ENCODE measurements at places on chromosomes 2 and 18.

GRCh38 chr2:39666491-39667101 lies 879 bp downstream of the TMEM178A start:
- DNase-seq: no peak

DNA sequence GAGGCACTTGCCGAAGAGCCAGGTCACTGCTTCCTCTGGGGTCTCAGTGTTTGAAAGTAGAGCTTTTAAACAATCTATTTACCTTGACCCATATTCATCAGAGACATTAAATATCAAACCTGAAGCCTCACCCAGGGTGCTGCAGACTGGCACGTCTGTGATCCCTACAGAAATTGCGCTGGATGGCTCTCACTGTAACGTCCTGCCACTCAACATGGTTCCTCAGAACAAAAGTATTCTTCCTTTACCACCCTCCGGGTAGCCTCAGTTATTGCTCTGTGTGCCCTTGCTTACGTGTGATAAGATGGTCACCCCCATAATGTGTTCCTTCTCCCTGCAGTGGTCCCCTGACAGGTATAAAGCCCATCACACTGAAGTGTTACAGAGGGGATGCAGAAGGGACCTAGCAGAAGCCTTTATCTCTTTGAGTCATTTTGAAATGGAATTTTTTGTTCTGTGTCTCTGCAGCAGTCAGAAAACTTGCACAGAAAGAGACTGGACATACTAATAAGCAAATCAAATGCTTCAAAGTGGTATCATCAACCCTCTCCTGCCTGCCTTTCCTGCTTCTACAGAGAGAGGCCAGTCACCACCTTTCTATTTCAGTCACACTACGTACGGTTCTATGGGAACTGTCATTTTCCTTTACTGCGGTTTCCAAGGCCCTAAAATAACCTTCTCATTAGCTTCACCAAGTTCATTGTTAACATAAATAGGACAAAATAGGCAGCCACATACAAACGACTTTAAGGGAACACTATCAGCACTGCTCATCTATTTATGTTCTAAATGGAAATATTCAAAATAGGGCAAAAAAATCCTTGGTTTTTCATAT lies 86.8 kb downstream of the METTL8 start:
- DNase-seq: peak; percentile 42

- DNase-seq: no peak
Observed at GRCh38 chr2:191610756-191611155, 67.2 kb upstream of the NABP1 start.

GRCh38 chr2:218081063-218081462 lies 12.0 kb downstream of the RUFY4 start:
- no peak for DNase-seq

- no peak for DNase-seq
Observed at GRCh38 chr2:7555260-7555659, 638.0 kb downstream of the RNF144A start.

DNA sequence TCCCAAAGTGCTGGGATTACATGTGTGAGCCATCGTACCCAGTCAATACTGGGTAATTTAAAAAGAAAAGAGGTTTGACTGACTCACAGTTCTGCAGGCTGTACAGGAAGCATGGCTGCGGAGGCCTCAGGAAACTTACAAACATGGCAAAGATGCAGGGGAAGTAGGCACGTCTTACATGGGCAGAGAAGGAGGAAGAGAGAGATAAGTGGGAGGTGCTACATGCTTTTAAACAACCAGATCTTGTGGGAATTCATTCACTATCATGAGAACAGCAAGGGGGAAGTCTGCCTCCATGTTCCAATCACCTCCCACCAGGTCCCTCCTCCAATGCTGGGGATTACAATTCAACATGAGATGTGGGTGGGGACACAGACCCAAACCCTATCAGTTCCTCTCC lies 192.5 kb downstream of the ATAD2B start:
- DNase-seq: no peak

DNA sequence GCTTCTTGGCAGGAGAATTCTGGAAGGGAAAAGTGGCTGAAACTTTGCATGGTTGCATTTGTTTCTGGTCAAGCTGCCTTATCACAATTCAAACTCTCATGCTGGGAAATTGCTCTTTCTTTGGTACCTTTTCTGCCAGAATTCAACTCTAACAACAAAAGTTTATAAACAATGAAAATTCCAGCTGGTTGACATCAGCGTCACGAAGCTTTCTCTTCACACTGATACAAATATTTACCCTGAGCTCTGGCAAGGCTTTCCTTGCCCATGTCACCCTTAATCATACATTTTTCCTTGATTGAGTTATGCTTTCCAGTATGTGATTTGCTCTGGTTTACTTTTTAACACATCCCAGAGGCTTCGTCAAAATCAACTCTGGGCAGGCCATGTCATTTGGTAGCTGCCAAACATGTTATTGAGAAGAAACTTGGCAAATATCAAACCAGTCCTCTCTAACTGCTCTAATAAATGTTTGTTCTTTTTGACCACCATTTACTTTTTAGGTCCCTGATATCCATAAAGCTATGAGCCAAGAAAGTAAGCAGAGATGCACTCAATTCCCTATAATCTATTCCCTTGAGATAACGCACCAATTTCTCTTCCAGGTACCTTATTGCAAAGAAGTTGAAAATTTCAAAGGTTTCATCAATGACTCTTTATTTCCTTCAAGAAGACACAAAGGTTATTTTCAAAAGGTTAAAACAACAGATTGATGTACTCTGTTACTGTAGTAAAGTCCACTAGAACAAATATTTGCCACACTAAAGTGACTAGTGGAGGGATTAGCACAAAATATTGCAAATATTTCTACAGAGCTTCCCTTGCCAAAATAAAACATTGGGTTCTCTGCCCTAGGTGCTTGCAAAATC lies 1241.1 kb upstream of the ZEB2 start:
- DNase-seq: no peak

DNA sequence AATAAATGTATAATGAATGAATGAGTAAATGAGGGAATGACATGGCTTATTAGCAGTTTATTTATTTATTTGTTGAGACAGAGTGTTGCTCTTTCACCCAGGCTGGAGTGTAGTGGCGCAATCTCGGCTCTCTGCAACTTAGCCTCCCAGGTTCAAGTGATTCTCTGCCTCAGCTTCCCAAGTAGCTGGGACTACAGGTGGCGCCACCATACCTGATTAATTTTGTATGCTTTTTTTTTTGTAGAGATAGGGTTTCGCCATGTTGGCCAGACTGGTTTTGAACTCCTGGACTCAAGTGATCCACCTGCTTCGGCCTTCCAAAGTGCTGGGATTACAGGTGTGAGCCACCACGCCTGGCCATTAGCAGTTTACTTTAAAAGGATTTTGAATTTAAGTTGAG lies 100.3 kb upstream of the CAVIN2 start:
- no peak for DNase-seq

GRCh38 chr18:49612515-49613033 lies 50.7 kb downstream of the LIPG start:
- peak; percentile 9 for DNase-seq

DNA sequence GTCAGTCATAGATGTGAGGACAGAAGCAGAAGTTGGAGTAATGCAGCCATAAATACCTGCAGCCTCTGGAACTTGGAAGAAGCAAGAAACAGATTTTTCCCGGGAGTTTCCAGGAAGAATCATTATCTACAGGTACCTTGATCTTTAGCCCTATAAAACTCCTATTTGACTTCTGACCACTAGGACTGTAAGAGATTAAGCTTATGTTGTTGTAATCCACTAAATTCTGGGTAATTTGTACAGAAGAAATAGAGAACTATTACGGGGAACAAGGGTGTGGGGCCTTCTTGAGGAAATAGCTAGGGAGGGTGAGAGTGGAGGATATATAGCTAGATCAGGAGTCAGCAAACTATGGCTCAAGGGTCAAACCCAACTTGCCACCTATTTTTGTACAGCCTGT lies 353.2 kb downstream of the SLC4A3 start:
- DNase-seq: no peak

DNA sequence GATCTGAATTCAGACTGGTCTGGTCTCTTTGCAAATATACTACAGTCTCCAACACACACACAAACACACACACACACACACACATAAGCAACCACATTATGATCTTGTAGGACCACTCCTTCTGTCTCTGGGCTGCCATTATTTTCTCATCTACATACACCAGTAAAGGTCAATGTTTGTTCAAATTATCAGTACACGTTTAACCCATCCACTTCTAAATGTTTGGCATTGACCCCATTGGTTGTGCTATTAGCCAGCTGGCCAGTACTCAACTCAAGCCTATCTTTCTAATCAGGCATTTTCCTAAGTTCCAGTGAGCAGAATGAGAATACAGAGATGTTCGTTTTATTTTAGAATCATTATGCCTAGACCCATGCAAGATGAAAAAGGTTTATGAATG lies 186.4 kb downstream of the CNTNAP5 start:
- DNase-seq: no peak

GRCh38 chr18:78099979-78100588 lies 850.4 kb downstream of the GALR1 start:
- no peak for DNase-seq

DNA sequence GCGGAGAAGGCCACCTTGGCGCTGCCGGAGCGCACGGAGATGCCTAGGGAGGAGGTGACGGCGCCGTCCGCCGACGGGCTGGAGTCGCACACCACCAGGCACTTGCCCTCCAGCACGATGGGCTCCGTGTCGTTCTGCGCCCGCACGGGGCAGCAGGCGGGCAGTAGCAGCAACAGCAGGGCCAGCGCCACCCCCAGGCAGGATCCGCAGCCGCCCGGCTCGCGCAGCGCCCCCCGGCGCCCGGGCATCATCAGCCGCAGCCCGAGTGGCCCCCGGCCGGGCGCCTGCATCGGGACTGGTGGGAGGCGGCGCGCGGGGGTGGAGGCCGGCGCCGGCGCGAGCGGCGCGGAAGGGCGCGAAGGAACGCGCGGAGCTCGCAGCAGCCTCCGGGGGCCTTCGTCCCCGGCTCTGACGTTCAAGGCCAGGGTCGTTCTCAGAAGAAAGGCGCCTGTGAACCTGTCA lies 2.2 kb downstream of the CBLN2 start:
- peak; percentile 1 for DNase-seq

DNA sequence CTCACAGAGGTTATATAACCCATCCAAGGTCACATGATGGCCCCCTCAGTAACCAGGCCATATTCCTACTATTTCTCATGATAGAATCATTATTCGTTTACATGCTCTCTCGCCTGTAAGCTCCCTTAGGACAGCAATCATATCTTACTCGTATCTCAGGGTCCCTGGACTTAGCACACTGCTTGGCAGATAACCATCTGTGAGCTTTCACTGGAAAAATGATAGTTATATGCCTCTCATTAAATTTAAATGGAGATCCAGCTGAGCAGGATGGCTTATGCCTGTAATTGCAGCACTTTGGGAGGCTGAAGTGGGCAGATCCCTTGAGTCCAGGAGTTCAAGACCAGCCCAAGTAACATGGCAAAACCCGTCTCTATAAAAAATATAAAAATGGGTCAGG lies 21.9 kb downstream of the KIF3C start:
- DNase-seq: no peak

DNA sequence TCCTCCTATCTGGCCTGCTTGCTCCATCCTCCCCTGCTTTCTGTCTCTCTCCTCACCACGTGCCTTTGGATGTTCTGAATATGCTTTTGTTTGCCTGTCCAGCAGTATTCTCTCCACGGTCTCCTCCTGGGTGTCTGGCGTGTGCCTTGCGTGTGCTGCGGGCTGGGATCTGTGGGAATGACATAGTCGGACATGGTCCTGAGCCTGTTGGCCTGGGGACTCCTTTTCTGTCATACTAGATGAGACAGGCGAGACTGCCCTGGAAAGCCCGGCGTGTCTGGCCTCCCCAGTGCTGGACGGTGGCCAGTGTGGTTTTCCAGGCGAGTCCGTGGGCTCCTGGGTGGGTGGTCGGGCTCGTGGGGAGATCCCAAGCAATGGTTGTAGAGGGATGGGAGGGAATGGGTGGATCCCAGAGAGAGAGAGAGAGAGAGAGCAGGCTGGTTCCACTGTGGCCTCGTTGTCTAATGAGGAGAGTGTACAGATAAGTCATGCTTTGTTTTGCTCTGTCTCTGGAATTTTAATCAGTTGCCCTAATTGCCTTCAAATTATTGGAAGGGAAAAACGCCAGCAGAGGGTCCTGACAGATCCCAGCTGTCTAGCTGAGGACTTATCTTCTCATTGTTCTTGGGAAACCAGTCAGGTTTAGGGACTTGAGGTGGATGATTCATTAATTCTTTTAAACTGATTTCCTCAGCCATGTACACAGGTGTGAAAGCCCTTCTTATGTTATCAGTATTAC lies 58.3 kb downstream of the HPCAL1 start:
- DNase-seq: no peak

GRCh38 chr2:212711856-212712255 lies 173.3 kb upstream of the ERBB4 start:
- no peak for DNase-seq

- DNase-seq: no peak
Observed at GRCh38 chr18:11861583-11862288, 10.5 kb downstream of the CHMP1B start.

DNA sequence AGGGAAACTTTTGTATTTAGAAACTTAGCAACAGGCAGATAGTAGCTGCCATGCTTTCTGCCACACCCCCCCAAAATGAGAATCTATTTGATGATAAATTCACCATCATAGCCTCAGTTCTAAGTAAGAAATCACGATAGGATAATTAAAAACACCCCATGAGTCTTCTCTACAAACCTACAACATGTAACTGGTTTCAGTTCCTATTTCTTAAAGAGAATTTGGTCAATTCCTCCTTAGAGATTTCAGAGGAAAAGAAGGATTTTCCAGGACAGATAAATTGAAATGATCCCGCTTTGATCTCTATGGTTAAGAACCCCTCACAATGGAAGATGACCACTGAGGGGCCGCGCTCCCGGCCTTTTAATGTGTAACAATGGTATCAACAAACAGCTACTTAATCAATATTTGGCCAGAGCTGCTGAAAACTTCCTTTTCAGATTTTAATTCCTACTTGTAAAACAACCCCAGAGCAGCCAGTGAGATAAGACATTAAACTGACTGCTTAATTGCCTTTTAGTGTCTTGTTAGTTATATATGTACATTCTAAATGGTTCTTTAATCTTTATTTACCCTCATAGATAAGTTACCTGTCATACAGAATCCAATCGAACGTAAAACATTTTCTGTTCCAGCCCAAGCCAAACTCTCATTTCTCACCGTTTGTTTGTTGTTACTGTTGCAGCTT lies 10.1 kb downstream of the PAX3 start:
- no peak for DNase-seq

GRCh38 chr2:123521854-123522253 lies 503.2 kb upstream of the CNTNAP5 start:
- no peak for DNase-seq

GRCh38 chr18:68721681-68722583 lies 7.0 kb upstream of the TMX3 start:
- peak; percentile 60 for DNase-seq

- DNase-seq: no peak
Observed at GRCh38 chr2:214676421-214677089, 132.9 kb downstream of the BARD1 start.

DNA sequence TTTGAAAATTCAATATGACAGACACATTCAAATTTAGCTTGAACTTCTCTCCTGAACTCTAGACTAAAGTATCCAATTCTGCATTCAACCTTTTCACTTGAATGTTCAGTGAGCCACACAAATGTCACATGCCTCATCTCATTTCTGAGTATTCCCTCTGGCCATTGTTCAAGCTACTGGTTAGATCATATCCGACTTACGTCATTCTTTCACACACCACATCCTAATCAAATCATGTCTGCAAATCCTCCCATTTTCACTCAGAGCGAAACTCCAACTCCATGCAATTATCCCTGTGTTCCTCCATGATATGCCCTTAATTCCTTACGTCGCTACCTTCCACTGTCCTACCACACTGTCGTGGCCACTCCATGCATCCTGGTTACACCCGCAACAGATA lies 425.1 kb downstream of the CBLN2 start:
- no peak for DNase-seq

GRCh38 chr2:143741205-143741604 lies 612.0 kb downstream of the ARHGAP15 start:
- no peak for DNase-seq

Measured in activated CD4-positive, alpha-beta T cell treated with anti-CD3 and anti-CD28 coated beads, Interleukin-2, Interleukin-6, amounts not matched to agents 100 ng/mL and 50 ng/mL, durations not matched to agents 16 hours and 8 hours (primary cell).